Nucleus accumbens (tissue), 56 donors: ENCODE measurements at places on chromosomes 16 and 17.

DNA sequence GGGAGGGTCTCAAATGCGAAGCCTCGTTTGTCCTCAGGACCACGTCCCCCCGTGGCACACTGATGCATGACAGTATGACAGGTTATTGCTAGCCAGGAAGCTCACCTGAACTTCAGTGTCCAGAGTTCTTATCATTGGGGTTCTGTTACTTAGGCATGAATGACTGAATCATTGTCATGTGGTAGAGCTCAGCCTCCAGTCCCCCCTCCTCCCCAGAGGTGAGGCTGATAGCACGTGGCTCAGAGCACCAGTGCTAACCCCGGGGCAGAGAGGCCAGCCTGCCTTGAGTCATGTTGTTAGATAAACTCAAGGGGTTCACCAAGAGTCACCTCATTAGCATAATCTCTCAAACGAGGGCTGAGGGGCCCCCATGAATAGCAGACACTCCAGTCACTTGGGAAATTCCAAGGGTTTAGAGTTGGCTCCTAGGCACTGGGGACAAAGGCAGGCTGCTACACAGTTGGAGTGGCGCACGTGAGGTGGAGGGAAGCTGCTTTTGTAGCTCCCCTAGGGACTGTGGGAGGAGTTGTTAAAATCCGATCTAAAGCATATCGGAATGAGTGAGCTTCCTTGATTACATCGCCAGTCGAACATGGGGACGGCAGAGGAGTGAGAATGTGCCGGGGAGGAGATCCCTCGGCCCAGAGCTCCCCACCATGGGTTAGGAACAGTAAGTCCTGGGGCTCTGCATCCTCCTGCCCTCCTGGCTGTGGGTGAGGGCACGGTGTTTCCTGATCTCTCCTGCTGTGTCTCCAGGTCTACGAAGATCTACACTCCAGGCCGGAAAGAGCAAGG lies 18.2 kb downstream of the DHX38 start:
- DNase-seq, result no peak

DNA sequence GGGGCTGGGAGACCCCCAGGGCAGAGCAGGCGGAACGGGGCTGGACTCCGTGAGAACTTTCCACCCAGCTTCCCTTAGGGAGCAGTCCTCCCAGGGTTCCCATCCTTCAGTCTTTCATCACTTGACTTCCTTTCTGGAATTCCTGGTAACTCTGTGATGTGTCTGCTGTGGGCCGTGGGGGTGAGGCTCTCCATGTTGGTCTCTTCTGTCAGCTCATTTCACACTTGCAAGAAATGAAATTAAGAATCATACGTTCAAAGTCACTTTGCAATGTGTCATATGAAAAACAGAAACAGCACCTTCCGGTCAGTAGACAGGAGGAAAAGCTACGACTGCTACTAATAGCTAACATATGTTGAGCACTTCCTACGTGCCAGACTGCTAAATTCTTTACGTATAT lies 5.4 kb upstream of the BBS2 start:
- DNase-seq, result no peak

- DNase-seq, result no peak
These were observed 45.2 kb upstream of the STAC2 start for GRCh38 chr17:39270923-39271322.

DNA sequence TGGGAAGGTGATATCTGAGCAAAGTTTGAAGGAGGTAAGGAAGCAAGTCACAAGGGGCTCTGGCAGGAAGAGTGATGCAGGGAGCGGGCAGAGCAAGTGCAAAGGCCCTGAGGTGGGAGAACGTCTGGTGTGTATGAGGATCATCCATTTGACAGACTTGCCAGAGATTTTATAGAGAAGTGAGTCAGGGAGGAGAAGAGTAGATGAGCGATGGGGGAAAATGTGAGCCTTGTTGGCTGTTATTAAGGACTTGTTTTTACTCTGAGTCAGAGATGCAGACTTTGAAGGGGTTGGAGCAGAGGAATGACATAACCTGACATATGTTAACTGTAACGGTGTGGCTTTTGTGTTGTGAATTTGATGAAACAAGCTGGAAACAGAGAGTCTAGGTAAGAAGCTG lies 3.5 kb upstream of the CLEC10A start:
- no peak for DNase-seq

- DNase-seq, result no peak
These were observed at the start of gene FDXR for GRCh38 chr17:74872313-74873036. FDXR (minus strand) TSS chr17:74872994; CDS start chr17:74872944, 50 bp downstream.

GRCh38 chr16:84279881-84280280 lies 14.8 kb upstream of the WFDC1 start:
- DNase-seq, result no peak

GRCh38 chr16:88523309-88524161 lies 46.7 kb upstream of the ZC3H18 start:
- no peak for DNase-seq

- DNase-seq, result no peak
These were observed 26.1 kb upstream of the UBE2I start for GRCh38 chr16:1283296-1283695.

- DNase-seq, result no peak
These were observed 6.5 kb downstream of the ADCY7 start for GRCh38 chr16:50272687-50273381.

DNA sequence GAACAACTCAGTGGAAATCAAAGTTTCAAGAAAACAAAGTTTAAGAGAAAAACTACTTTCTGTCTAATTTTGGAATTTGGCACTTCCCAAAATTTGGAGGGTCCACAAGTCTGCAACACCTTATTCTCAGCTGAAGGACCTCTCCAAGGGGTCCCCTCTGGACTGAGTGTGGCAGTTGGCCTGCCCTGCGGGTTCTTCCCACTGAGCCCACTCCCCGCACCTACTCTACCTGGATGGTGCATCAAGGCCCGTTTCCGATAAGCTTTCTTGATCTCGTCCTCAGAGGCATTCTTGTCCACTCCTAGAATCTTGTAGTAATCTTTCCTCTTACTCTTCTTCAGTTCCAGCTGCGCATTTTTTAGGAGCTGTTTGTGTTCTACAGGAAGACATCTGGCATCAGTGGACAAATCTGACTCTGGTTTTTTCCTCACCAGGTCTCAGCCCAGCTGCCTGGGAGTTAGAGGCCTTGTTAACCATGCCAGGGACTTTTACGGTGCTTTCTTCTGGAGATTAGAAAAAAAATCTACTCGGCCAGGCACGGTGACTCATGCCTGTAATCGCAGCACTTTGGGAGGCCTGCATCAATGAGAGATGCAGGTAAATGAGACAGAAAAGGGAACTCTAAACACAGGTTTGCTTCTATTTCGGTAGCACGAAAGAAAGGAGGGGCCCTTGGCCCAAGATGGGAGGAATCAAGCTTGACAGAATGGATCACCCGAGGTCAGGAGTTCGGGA lies 15.6 kb downstream of the CNP start:
- DNase-seq, result no peak

GRCh38 chr16:60811051-60811608 lies 1225.1 kb downstream of the CDH8 start:
- no peak for DNase-seq

- DNase-seq, result no peak
These were observed 493 bp downstream of the PLSCR3 start for GRCh38 chr17:7393613-7394451.
